ENCODE measurements at places on chromosomes 11 and 22.

DNA sequence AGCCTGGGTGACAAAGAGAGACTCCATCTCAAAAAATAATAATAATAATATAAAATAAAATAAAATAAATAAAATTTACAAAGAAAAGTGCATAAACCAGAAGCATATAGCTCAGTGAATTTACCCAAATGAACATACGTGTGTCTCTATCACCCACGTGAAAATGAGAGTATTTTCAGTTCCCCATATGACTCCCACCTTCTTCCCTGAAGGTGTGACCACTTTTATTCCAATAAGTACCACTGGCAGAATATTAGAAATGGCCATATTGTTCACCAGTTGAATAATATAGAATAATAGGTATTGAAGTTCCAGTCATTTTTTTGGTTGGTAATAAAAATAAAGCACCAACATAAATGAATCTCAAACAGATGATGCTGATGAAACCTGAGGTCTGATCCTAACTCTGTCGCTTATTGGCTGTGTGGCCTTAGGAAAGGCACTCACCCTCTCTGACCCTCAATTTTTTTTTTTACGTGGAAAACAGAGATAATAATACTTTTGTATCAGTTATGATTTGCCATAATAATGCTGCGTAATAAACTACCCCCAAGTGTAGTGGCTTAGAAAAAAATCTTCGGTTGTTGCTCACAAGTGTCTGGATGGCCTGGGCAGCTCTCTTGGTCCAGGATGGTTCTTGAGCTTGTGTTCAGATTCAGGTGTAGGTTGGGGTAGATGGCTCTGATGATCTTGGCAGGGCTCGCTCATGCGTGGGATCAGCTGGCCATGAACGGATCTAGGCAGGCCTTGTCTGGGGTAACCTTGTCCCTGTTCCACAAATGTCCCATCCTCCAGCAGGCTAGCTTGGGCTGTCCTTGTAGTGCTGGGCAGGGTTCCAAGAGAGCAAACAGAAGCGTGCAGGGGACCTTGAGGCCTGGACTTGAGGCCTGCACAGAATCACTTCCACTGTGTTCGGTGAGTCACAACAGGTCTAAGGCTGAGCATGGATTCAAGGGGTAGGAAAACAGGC lies 88.1 kb downstream of the MYO18B start:
- no peak for DNase-seq

GRCh38 chr22:37904572-37905533 lies 1.2 kb upstream of the MICALL1 start:
- no peak for DNase-seq

GRCh38 chr11:127619946-127620345 lies 619.4 kb upstream of the KIRREL3 start:
- DNase-seq, result no peak

- no peak for DNase-seq
Measured at GRCh38 chr11:134373591-134374052, 38.4 kb downstream of the B3GAT1 start.

- no peak for DNase-seq
Measured at GRCh38 chr22:23110190-23110921, 31.4 kb downstream of the RSPH14 start.

GRCh38 chr11:35142481-35143075 lies 3.6 kb downstream of the CD44 start:
- no peak for DNase-seq

- no peak for DNase-seq
Measured at GRCh38 chr11:3341298-3341697, 37.6 kb downstream of the ZNF195 start.

DNA sequence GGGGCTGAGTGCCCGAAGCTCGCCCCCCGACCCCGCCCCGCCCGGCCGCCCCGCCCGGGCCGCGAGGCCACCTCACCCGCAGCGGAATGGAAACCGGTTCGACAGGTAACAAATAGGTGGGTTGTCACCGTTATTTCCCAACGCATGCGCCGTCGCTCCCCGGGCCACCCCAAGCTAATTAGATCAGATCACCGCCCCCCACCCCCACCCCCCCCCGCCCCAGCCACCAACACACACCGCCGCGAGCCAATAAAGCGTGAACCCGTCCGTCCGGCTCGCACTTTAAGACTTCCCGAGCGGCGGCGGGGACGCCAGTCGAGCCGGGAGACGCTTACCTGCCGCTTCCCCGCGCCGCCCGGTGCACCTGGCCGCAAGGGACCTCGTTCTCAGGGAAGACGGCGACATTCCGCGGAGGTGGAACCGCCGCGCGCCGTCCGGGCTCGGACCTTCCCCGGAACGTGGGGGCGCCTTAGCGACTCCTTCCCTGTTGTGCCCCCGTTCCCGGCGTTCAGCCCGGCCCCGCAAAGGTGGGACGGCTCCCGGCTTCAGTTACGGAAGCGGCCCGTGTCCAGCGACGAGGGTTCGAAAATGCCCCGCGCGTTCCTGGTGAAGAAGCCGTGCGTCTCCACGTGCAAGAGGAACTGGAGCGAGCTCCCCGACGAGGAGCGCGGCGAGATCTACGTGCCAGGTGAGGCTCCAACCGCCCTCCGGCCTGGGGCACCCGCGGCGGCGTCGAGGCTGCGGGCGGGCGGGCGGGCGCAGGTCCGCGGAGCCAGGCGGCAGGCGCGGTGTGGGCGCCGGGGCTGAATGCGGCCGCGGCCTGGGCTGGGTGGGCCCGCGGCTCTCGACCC lies at the start of gene OVOL1:
OVOL1 (plus strand) TSS at position 278 of the 851 bp plus-strand sequence; CDS start at position 589, 311 bp downstream.
- no peak for DNase-seq

DNA sequence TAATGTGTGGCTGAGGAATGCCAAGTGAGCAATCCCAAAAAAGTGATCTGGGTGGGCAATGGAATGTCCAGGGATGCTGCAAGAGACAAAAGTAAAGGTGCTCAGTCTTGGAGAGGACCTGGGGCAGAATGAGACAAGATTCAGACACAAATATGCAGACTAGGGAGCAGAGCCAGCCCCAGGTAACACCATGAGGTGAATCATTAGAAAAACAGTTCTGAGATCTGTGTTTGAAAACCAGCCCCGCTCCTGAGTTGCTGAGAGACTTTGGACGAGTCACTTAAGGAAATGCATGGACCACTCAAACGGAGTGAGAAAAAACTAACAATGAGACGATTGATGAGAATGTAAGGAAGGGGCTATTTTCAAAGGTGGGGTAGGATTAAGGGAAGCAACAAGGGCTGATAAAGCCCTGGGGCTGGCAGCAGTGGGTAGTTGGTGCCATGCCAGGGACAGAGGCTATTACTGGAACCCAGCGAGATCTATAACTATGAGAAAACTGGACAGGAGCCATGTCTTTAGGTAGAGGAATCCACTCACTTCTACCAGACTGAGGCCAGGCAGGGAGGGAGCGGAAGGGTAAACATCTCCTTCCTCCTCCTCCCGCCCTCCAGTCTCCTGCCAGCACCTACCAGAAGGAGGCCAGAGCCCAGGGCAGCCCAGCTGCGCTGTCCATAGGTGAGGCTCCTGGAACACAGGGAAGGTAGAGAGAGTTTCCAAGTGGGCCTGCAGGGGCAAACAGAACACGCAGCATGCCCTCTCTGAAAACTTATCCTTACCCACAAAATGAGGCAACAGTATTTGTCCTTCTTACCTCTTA lies 130.4 kb upstream of the TEAD1 start:
- no peak for DNase-seq

GRCh38 chr11:45100339-45100738 lies 46.1 kb upstream of the PRDM11 start:
- no peak for DNase-seq

DNA sequence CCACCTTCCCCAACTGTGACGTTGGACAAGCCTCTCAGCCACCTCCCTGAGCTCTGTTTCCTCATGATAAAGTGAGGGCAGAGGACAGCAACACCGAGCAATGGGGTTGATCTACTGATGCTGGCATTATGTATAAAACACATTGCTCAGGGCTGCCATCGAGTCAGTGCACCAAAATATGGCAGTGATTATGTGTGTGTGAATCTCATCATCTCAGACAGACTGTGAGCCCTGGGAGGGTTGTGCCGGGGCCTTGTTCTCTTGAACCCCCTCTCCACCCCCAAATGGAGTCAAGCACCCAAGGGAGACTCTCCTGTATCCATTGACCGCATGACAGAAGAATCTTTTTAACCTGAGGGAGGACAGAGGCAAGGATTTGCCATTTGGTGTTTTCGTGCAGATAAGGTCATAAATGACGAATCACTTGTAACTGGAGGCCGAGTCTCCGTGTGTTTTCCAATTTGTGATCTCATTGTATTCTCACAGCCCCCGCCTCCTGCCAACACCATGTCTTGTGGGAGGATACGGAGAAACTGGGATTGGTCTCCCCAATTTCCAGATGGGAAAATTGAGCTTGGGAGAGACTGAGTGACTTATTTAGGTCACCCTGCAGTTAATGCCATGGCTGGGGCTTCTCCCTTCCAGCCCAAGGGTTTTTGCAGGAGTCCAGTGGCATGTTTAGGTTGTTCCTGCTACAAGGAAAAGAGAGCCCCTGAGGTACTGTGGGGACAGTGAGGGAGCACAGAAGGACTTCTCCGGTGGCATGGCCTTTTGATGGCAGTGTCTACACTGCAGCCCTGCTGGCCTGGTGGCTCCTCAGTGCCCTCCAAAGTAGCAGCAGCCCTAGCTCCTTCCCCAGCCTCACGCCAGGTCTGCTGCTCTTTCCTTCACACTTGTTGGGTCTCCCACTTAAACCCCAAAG lies 52.4 kb downstream of the CHRDL2 start:
- no peak for DNase-seq

DNA sequence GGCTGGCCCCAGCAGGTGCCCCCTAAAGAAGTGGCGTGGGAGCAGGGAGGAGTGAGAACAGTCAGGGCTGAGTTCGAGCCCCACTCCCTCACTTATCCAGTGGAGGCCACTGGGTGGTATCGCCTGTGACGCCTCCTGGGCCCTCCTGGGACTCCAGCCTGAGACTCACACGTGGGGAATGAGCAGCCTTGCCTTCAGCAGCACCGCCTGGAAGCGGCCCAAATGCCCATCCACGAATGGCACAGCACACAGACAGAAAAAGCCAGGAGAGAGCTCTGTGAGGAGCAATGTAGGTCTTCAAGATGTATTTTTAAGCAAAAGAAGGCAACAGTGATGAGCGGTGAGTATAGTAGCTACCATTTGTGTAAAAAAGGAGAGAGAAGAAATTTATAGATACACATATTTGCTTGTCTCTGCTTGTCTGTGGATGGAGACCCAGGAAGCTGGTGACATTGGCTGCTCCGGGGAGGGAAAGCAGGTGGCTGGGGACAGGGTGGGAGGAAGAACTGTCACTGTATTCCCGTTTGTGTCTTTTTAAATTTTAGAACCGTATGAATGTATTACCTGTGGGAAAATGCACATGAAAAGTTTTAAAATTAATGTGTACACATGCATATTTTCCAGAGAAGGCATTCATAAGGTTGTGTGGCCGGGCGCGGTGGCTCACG lies 13.2 kb downstream of the KCNJ4 start:
- DNase-seq, result no peak

DNA sequence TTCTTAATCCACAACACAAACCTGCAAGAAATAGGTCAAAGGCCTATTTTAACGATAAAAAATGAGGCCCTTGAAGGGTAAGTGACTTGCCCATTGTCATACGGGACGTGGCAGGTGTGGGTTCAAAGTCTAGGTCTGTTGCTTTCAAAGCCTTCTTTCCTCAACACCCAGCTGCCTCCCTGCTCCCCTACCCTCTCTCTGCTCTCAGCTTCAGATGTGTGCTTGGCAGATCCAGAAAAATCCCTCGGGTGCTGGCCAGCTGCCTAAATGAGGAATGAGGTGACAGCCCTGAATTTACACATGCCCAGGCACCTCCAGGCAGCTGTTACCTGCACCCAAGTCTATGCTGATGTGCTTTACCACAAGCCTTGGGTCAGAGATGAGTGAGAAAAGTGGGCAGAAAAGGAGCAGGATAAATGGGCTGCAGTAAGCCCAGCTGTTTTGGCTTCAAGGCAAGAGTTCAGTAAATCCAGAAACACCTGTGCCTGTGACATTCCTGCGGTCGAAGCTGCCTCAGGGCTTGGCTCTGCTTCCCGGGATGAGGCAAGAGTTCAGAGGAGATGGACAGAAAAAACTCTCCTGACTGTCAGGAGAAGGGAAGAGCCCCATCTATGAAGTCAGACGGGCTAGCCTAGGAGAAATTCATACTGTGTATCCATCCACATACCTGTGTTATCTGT lies 49.9 kb upstream of the LDLRAD3 start:
- DNase-seq, result no peak

DNA sequence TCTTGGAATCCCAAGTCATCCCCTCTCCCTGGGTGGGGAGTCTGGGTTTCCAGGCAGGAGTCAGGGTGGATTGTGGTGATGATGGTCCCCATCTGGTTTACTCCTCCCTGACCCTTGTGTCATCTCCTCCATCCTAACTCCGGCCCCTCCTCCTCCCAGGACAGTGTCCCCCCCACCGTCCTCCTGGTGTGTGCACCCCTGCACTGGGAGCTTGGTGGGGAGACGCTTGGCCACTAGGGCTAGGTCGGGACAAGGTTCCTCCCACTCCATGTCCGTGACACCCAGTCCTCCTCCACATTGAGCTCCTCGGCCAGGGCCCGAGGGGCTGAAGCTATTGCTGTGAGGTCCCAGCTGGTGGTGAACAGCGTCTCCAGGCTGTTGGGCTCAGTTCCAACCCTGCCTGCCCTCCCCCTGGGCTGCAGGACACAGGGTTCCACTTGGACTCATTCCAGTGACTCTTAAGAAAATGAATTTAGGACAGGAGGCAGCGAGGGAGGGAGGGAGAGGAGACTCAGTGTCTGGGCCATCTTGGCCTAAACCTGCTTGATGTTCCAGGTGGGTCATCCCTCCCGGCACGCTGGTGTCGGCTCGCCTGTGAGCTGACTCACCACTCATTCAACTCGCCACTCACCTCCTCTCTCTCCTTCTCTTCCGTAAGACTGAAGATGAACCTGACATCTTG lies 433.2 kb downstream of the TBC1D22A start:
- DNase-seq, result no peak

GRCh38 chr11:118156531-118157185 lies 4.0 kb upstream of the SCN4B start:
- no peak for DNase-seq

- no peak for DNase-seq
Measured at GRCh38 chr11:11722246-11722645, 100.4 kb upstream of the GALNT18 start.

- DNase-seq, result no peak
Measured at GRCh38 chr22:49334976-49335375, 492.7 kb downstream of the BRD1 start.

- DNase-seq, result no peak
Measured at GRCh38 chr11:100637706-100638105, 49.4 kb upstream of the ARHGAP42 start.

DNA sequence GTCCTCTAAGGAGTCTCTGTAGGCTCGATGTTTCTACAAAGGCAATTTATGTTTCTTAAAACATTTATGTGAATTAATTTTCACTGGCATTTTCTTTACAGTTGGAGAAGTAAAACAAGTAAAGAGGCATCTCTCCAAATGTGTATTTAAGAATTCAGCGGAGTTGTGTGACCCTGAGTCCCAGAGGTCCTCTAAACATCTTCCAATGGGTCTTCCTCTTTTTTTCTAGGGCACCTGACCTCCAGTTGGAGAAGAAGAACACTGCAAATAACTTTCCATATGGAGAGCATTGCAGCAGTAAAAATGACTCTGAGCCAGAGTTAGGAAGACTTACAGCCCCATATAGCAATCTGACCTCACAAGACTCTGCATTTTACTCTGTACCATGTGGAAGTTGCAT lies 480.5 kb upstream of the RAG2 start:
- DNase-seq, result no peak

All from CMK (cell line).